Transverse colon (tissue), 4 donors: ENCODE measurements at places on chromosomes 3 and 15. TPM values are rescaled to one million over a fixed set of nuclear protein-coding genes. Genes with fewer than 3 reads are reported as not detected.

NOX5 gene
- total RNA-seq = 0.27 TPM

RHOA gene
- 302 TPM for total RNA-seq

HCN4 gene
- not detected for total RNA-seq

DNA sequence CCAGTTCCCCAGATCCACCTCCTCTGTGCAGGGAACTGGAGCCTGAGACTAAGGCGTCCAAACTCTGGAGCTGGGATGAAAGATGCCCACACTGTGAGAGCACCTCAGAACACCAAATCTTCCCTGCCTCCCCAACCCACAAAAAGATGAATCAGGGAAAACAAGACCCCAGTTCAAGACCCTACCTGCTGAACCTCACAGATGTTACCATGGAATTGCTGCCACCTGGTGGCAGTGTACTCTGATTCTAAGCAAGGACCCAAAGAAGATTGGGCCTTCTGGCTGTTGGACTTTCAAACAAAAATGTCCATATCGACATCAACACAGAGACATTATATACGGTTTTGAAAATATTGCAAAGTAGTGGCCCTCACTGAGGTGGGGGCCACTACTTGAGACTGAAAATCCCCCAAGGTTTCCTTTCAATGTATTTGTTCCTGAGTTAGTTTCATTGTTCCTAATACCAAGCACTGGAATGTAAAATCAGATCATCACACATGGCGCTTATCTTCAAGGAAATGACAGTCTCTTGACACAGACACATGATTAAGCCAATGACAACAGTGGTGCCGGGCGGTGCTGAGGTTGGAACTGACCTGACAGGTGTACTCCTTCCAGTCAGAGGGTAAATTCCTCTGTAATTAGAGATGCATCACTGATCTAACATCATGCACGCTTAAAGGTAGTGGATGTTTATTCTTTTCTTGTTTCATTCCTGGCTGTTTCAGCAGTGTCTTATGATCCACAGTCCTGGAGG, 67.6 kb downstream of the SLC6A11 start:
- DNase-seq = no peak

DNA sequence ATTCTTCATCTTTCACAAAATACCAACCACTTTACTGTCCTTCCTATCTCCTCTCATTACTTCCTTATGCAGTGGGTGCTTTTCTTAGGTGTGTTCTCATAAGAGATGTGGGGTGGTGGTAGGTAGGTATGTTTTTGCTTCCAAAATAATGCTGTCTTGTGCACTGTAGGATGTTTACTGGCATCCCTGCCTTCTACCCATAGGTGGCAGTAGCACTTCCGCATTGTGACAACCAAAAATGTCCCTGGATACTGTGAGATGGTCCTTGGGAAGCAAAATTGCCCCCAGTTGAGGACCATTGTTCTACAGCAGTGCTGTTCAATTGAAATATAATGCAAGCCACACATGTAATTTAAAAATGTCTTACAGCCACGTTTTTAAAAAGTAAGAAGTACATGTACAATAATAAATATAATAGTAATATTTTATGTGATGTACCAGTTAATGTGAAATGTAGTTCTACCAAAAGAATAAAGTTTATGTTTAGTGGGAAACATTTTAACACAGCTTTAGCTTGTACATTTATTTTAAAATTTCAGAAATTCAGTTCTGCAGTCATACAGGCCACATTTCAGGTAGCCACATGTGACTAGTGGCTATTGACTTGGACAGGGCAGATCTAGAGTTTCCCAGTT, 75.2 kb downstream of the NEO1 start:
- no peak for DNase-seq

GRCh38 chr3:136350557-136350956, 100.4 kb downstream of the PCCB start:
- no peak for DNase-seq

DNA sequence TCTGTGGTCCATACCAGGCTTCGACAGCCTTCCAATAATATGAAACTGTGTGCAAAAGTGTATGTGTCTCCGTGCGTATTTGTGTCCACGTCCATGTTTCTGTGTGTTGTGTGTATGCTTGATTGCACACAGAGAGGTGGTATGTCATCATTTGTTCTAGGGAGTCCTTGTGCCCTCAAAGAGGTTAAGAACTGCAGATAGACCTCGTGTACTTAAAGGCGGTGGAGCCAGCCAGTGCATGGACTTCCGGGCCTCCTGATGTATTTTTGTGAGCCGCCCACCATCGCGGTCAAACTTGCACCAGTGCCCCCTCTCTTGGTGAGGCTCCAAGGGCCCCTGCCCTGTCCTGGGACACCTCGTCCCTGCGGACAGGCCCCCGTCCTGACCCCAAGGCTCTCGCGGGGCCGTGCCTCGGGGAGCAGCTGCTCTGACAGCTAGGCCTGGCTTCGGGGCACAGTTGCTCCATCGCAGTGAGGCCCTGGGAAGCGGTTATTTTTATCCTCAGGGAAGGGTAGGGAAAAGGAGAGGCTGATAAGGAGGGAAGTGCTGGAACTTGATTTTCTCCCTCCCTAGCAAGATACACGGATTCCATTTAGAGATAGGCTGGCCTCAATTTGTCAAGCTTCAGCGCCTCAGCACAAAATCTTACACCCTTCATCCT, 1.2 kb upstream of the RYK start:
- no peak for DNase-seq

GRCh38 chr15:73001840-73002239, 50.4 kb upstream of the NEO1 start:
- no peak for DNase-seq

GRCh38 chr3:142210144-142210543, 15.2 kb downstream of the GK5 start:
- no peak for DNase-seq

DNA sequence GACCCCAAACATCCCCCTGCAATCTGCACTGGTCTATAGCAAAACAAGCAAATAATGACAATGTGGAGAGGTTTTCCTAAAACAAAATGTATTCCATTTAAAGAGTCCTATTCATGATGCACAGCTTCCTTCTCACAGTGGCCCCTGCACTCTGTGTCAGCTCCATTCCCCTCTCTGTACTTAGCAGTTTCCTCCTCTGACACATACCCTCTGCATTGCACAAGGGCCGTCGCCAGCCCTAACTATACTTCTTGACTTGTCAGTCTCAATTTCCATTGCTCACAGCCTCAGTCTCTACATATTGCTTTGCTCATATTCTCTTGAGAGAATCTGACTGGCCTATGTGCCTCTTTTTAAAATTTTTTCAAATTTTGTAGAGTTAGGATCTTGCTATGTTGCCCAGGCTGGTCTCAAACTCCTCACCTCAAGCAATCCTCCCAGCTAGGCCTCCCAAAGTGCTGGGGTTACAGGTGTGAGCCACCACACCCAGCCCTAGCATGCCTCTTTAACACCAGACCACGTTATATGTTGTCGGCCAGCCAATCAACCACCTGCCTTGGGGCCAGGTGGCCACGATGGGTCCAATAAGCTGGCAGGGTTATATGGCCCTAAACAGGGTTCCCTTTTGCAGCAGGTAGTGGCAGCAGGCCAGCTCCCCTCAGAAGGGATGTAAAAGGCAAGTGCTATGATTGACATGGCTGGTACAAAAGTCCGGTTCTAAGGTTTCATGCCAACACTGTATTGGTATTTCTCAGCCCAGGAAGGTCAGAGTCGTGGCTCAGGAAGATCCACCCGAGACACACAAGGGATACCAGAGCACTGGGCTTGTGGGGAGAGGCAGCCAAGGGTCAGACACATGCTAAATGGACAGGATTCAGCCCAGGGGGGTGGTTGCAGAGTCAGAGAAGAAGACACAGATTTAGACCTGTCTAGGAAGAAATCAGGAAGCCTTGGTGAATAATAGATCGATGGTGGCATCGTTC, 59.0 kb upstream of the SMAD3 start:
- no peak for DNase-seq

DNA sequence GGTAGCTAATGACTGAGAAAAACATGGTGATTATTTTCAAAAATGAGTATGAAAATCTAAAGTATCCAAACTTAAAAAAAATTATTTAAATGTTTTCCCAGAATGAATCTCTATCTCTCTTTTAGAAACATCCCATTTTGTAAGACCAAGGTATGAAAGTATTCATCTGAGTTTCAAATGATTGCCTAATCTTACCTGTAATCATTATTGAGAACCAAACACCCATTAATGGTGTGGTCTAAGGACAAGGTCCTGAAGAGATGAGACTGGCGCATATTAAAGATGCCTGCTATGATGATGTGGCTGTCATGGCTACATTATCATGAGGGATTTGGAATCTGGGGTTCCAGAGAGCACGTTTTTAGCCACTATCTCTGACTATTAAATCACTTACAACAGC, 165.5 kb downstream of the VGLL4 start:
- DNase-seq = no peak

DNA sequence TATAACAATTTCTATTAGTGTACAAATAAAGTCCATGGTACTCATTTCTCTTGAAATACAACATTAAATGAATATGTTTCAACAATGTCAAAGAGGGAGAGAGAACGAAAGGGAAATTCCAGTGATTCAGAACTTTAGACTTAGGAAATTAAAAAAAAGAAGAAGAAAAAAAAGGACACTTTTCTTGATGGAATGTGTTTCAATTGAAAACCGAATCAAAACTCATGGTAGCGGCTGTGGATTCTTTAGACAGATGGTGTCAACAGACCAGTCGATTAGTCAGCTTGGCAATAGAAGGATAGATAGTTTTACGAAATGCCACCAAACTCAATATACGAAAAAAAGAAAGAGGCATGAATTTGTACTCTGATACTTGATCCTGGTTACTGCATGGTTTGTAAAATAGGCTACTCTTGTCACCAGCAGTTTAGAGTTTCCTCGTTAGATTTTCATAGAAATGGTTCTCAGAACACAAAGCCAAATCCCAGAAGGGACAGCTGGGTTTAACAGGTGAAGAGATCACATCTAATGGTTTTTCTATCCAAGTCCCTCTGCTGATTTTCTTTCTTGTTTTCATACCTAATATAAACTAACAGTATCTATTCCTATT, 793.5 kb downstream of the ROBO1 start:
- DNase-seq = no peak

DNA sequence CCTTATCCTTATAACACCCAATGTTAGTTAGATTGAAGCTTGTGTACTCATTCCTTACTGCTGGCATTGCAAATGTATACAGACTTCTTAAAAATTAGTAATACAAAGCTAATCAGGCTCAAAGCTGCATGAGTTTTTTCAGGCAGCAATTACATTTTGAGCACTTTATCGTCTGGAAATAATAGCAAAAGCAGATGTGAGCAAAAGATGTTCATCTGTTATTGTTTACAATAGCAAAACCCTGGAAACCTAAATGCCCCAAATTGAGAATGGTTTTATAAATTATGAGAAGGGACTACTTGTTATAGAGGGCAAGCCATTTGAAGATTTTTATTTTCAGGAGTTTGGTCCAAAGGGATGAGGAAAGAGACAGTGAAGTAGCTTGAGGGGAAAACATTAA, 126.4 kb downstream of the GADL1 start:
- no peak for DNase-seq

DNA sequence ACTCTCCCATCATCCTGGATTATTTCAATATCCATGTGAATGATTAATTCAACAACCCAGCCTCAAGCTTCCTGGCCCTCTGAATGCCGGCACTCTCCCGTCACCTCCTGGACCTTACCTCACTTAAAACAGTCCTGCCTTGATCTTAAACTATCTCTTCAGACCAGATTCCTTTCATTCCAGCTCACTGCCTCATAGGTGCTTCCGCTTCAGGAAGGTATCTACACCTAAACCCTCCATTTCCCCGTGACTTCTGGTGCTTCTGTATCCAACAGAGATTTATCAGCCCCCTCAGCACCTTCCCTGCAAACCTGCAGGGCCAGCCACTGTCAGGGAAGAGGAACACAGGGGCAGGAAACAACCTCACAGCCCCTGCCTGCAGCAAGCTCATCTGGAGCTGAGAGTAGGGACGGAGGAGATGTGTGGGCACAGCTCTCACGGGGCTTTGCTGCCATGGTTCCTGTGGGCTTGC, 98.9 kb upstream of the TJP1 start:
- no peak for DNase-seq

GRCh38 chr3:11618904-11619303, 24.8 kb downstream of the VGLL4 start:
- no peak for DNase-seq

- DNase-seq = no peak
These were observed 15.7 kb downstream of the GABRB3 start for GRCh38 chr15:26757141-26757540.

DNA sequence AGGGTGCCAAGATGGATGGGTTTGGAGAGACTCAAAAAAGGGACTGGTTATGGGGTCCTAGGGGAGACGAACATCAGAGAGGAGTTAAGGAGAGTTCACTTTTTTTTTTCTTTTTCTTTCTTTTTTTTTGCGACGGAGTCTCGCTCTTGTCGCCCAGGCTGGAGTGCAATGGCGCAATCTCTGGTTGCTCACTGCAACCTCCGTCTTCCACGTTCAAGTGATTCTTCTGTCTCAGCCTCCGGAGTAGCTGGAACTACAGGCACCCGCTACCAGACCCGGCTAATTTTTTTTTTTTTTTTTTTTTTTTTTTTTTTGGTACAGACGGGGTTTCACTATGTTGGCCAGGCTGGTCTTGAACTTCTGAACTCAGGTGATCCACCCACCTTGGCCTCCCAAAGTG, 1.2 kb downstream of the SPINT1 start:
- no peak for DNase-seq

- no peak for DNase-seq
These were observed 11.9 kb upstream of the LRTM1 start for GRCh38 chr3:54939557-54940300.

DNA sequence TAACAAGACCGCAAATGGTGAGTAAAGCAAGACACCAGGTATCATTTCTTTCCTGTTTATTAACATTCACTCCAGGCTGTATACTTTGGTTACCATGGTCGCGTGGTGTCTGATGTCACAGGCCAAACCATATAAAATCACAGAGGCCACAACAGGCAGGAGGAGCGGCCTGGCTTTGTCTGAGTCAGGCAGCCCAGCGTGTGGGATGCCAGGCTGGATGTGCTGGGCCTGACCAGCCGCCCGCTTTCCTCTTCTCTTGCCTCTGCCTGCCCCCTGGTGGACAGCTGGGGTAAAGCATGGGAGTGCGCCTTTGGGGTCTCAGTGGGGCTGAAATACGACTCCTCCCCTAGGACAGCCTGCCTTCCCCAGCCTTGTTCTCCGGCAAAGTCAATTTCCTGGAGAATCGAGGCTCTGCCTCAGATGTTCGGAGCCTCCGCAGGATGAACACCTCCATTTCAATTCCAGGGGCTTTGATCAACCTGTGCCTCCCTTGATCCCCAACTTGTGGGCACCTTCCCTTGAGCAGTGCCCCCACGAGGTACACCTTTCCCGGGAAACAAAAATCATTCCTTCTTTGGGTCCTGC, 78.2 kb downstream of the CCNL1 start:
- peak; percentile 90 for DNase-seq

DNA sequence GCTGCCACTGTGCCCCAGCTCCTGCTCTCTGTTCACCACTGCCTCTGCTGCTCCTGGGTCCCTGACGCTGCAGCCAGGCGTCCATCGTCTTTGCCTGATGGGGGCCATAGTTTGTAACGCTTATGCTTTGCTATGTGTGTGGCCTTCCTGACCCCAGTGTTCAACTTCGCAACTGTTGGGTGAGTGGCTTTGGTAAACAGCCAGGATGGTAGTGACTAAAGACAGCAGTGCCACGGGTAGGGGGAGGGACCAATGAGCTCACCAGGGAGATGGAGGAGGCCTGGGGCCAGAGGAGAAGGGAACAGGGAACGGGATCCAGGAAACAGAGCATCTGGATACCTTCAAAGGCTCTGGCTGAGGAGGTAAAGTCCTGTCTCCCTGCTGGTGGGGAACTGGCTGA, 75.9 kb upstream of the ALDH1L1 start:
- no peak for DNase-seq
